ENCODE measurements at places on chromosomes 12 and 14.

- no peak for DNase-seq
Observed at GRCh38 chr12:53870117-53870516, 68.5 kb upstream of the HOXC13 start.

DNA sequence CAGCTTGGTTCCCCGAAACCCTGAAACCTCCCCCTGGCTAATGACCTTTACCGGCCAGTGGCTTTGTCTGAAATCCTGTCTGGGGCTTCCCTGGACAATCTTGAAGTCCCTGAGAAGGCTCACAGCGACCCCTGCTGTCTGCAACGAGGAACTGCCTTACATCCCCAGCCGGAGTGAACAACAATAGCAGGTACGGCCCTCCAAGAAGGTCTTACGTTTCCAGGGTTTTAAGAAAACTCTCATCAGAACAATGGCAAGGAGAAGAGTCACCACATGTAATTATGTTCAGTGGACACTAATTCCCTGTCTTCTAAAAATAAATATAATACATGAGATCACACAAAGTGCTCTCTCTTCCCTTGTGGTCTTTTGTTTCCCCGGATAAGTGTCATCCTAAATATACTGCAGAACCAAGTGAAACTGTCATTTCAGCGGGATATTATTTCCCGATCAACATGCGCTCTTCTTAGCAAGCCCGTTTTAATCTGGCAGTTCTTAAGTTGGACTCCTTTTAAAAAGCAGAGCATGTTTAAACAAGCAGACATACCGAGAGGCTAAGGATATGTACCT, 53.3 kb downstream of the RBM19 start:
- DNase-seq = peak; percentile 31

DNA sequence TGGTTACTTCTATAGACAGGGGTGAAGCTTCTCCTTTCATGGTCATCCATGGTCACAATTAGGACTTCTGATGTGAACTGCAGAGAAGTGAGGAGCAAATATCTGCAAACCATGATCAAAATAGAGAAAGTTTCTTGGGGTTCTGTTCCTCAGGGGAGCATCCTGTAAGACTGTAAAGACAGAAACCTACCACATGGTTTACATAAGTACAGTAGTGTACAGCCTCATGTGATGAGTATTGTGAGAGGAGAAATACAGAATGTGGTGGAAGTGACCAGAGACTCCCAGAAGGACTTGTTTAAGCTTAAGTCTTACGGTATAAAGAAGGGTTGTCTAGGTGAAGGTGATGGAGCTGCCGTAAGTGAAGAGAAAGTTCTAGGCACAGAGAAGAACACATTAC, 484.7 kb downstream of the LRIG3 start:
- DNase-seq = no peak

DNA sequence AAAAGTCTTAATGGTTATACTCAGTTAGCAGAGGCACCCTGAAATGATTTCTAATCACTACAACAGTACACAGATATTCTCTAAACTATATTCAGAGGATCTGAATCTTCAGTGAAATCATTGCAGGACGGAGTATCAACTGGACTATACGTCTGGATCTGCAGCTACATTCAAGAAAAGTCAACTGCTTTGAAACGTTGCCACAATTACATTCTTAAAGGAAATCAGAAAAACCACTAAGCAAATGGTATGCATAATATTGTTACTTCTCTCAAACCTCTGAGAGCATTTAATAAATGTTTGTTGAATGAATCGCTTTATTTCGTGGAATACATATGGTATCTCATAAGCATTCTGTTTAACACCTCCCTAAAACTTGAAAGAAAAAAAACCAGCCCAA, 67.4 kb downstream of the MED13L start:
- DNase-seq = no peak

DNA sequence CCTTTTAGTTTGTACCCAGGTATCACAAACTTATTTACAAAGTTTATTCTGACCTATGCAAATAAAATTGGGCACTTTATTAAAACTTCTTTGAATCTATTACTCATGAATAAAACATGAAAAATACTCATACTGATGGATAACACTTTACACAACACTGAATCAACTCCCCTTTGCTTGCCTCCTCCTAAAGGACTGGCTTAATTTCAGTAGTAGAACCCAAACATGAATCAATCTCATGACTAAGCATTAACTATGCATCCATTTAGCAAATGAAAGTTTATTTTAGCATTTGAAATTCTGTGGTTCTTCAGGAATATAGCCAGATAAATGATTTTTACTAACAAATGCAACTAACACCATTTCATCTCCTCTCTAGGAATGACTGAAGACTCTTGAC, 32.4 kb downstream of the DENND5B start:
- DNase-seq = no peak

DNA sequence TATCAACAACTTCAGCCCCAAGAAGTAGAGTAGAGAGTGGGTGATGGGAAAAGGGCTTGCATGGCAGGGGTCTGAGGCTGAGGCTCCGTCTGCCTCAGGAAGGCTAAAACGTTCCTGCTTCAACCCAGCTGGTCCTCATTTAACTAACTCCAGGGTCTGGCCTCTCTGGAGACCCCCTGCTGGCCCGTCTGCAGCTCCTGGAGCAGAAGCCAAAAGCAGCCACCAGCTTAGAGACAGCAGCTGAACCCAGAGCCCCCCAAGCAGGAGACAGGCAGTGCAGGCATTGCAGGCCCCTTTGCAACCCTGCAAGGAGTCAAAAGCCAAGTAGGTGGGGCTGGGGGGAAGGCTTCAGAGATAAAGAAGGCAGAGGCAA, 25.1 kb upstream of the LTBP2 start:
- no peak for DNase-seq

DNA sequence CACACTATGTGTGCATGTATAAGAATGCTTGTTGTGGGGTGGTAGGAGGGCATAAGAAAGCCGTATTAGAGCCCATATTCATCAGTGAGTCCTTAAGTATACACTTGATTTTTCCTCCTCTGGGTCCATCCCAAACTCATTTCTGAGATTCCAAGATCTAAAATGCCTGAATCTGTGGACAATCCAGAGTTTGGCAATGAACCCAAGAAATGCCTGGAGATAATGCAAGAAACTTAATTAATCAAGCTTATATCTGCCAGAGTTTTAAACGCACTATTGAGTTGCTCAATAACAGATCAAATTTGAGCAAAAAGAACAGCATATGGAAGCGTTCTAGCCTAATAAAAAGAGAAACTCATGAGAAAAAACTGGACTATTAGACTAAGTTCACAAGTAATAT, 143.4 kb upstream of the NAV3 start:
- DNase-seq = no peak

DNA sequence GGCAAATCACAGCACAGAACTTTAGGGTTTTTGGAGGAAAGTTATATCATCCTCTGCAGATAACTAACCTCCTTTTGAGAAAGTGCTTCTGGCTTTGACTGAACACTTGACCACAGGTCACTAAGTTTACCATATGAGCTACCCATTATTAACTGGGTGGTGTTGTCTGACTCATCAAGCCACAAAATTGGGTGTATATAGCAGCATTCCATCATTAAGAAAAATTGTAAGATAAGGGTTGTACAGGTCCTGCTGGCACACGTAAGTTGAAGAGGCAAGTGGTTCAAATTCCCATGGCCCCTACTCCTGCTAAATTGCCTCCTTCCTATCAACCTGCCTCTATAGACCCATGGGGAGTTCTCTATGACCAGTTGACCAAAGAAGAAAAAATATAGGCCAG, 39.5 kb downstream of the L2HGDH start:
- DNase-seq = no peak

GRCh38 chr14:93073358-93073707, 42.4 kb downstream of the ITPK1 start:
- DNase-seq = no peak

- no peak for DNase-seq
Observed at GRCh38 chr14:101559624-101560533, 1.4 kb upstream of the DIO3 start.

Data from epithelial cell of proximal tubule (primary cell).